ENCODE measurements at places on chromosomes 7 and 10.

- DNase-seq = no peak
These were observed 538.2 kb upstream of the DPP6 start for GRCh38 chr7:153514032-153514431.

GRCh38 chr10:3412646-3413045, 240.1 kb upstream of the PITRM1 start:
- no peak for DNase-seq

- no peak for DNase-seq
These were observed 129.6 kb downstream of the BICC1 start for GRCh38 chr10:58642283-58642682.

DNA sequence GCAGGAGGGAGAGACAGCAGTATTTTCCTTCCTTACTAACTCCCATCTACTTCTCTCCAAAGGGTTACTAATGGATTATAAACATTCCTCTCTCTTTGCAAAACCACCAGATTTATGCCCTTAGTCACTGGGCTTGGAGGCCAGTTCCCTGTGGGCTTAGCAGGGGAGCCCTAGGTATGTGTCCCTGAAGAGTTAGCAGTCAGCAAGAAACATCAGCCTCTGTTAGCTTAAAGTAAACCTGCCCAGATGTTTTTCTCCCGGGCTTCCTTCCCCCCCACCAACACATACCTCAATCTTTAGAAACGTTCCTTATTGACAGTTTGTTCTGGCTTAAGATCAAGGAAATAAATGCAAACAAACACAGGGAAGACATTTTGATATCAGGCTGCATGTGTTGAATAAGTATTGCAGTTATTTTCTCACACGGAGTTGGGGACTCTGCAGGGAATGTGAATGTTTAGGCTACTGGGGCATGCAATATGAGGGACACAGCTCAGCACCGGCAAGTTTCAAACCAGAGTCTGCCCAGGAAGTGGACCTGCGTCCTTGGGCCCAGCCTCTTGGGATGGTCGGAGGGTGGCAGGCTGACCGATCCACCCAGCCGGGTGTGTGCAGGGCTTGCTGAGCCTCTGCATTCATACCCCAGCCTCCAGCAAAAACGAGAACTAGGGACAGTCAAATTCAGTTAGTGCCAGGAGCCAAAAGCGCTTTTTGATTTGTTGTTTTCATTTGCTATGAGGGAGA, 252.0 kb upstream of the GRB10 start:
- no peak for DNase-seq

DNA sequence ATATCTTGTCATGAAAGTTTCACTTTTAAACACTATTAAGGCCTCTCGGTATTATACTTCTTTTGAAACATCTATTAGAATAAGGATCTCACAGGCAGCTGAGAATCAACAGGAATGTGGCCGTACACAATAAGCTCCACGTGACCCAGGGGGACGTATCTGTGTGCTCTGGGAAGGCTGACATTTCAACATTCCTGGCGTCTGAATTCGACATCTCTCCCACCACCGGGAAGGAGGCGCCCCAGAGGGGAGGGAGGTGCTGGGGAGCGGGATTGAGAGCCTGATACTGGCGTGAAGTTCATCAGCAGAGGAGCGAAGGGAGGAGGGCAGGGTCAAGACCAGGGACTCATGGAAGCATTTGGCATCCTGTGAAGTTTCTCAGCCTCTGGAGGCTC, 401.3 kb downstream of the DNAJB6 start:
- DNase-seq = no peak
